ENCODE measurements at places on chromosomes 2 and 18.
A peak's percentile ranks its signal among the peaks of the same experiment; 100 is the strongest.

DNA sequence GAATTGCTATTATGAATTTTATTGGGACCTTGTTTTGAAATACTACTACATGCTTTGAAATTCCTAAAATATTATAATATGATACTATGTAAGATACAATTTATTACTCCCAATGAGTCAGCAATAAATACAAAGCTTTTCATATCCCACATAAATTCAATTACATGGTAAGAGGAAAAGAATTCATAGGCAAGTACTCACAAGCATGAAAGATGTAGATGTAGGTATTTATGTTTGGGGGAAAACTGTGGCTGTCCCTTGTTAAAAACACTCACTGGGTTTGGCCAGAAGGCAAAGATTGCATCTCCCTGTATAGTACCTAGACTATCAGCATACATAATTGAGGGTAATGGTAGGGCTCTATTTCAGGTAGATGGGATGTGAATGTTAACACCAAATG is 90.4 kb downstream of the MBD2 start:
- DNase-seq, result peak; percentile 58

DNA sequence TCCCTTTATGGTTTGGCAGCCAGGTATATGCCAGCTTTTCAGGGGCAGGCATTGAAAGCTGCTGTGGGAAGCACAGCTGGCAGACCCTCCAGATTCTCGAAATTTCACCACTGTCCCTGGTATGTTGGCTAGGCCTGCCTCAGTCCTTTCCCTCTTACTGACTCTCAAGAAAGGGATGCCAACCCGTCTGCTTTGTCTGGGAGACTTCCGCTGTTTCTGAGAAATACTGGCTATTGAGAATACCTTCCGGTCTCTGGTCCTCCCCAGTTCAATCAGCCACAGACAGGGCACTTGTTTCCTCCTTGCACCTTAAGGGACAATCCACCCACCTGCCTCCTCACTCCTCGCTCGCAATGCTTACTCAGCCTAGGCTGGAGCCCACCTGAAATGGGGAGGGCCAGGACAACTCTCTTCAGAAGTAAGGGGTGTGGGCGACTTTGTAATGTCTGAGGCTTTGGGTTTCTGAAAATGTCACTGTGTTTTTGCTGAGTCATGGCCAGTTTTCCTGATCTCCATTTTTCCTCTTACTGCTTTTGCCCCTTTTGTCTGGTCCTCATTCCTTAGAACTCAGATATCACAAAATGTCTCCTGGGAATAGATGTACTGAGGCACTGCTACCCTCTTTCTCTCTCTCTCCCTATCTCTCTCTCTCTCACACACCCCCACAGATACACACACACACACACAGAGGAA is 571.1 kb downstream of the TNS1 start:
- DNase-seq, result peak; percentile 36

- DNase-seq, result no peak
Measured at GRCh38 chr2:205815673-205816072, 133.4 kb downstream of the NRP2 start.

DNA sequence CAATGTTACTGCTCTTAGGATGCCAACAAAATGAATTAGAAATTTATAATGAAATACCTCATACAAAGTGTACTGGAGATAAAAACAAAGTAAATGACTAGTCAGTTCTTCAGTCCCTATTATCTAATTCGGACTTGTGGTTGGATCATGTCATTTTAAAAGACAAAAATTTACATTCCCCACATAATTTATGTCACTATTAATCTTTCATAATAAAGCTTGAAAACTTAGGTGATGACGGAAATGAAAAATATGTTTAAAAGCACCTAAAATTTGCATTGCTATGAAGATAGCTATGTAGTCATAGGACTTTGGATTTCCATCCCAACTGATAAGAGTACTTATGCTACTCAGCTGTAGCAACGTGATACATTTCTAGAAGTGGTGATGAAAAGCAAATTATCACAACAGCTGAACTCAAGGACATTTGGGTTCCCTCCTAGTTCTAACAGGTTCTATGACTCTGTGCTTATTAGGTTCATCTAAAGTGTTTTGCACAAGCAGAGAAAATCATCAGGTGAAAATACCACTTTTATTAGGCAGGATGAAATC is 58.4 kb downstream of the LRPPRC start:
- DNase-seq, result no peak

GRCh38 chr2:125853626-125854025 is 802.3 kb upstream of the GYPC start:
- no peak for DNase-seq

- DNase-seq, result no peak
Measured at GRCh38 chr2:30947686-30948085, 140.4 kb upstream of the CAPN13 start.

GRCh38 chr2:78439122-78439521 is 586.4 kb upstream of the REG3G start:
- no peak for DNase-seq

DNA sequence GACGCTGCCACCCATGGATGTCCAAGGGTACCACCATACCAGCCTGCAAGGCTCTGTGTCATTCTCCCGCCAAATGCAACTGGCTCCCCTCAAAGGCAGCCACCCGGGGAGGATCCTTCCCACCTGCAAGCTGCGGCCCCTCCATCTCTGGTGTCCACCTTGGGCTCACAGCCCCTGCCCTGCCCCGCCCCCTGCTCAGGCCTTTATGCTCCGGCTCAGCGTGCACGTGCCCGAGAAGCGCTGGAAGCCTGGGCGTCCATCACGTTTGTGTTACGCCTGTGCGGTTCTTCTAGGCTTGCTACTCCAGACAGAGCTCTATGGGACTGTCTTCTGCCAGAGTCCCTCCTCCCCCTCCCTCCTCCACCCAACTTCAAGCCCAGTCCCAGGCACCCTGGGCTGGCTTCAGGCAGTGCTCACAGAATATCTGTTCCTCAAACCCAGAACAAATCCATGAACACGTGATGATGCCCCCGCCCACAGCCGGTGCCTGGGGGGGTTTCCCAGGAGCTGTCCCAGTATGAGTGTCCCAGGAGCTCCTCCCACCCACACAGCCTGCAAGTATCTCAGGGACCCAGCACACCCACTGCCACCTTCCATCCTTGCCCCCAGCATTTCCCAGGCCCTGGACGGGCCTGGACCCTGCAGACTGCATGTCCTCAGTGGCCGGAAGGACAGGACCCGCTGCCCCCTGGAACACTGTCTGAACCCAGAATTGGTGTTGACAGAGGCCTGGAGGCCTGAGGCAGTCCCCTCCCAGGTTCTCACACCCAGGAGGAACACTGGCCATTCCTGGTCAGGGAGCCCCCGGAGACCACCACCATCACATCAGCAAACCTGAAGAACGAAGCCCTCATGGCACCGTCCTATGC is 30.3 kb downstream of the KIF1A start:
- no peak for DNase-seq

DNA sequence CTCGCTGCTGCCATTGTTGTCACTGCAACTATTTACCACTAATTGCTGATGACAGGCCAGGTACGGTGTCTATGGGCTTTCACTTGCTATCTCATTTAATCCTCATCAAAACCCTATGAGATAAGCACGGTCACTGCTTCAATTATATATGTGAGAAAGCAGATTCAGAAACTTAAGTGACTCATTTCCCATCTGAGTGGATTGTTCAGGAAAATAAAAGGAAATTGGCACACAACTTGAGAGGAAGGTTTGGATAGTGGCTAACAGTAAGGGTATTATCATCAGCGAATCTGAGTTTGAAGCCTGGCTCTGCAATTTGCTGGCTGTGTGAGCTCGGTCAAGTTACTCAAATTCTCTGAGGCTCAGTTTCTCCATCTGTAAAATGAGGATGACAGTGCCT is 196.0 kb downstream of the KCNS3 start:
- no peak for DNase-seq

GRCh38 chr18:60668583-60668982 is 296.0 kb upstream of the MC4R start:
- DNase-seq, result no peak

- DNase-seq, result no peak
Measured at GRCh38 chr2:105384216-105384615, 14.6 kb downstream of the FHL2 start.

- DNase-seq, result peak; percentile 30
Measured at GRCh38 chr2:157596992-157597681, 31.5 kb downstream of the ACVR1C start.

- DNase-seq, result no peak
Measured at GRCh38 chr2:206692971-206693370, 25.2 kb downstream of the DYTN start.

- DNase-seq, result peak; percentile 55
Measured at GRCh38 chr2:112817082-112817689, 19.4 kb downstream of the IL1B start.

DNA sequence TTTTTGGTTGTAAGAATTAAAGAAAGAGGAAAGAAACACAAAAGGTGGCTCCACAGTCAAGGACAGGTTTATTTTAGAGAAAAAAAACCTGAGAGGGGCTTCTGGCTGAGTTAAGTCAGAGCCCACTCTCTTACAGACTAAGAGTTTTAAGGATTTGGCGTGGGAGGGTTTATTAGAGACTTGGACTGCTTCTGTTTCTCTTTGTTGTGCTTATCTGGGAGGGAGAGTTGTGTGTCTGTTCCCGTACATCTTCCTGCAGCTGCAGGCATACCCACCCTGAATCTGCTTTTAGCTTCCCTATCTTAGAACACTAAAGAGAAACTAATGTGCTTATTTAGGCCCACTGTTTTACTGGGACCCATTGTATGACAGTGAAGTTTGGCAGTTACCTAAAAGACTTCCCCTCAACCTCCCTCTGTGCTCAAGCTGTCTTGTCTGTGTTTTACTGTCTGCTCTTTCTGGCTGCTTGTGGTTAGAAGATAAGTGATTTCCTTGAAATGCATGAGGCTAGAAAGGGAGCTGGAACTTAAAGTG is 2.7 kb downstream of the RSAD2 start:
- DNase-seq, result no peak

- DNase-seq, result no peak
Measured at GRCh38 chr2:146128216-146128615, 1608.3 kb upstream of the ZEB2 start.

All from fibroblast of skin of back (primary cell).